Hematopoietic multipotent progenitor cell (in vitro differentiated cells): ENCODE measurements at places on chromosomes 12 and 14. TPM values are rescaled to one million over a fixed set of nuclear protein-coding genes. Genes with fewer than 3 reads are reported as not detected.

Gene PRKAB1
- 24.2 TPM for total RNA-seq

Gene GLIPR1L1
- not detected for total RNA-seq

Gene FOXA1
- total RNA-seq, result 0.27 TPM

Gene HCAR1
- total RNA-seq, result 0.27 TPM

Gene SLCO1B1
- not detected for total RNA-seq

Gene BEGAIN
- 0.81 TPM for total RNA-seq

Gene P2RX7
- total RNA-seq, result 9.2 TPM

Gene TAOK3
- total RNA-seq, result 94.8 TPM

Gene IQSEC3
- 3.8 TPM for total RNA-seq

Gene SERPINA10
- not detected for total RNA-seq

Gene LRFN5
- under 0.01 TPM for total RNA-seq

Gene KCNC2
- total RNA-seq, result not detected

Gene CTSG
- total RNA-seq, result 7.5 TPM

Gene NGB
- not detected for total RNA-seq

Gene MGP
- under 0.01 TPM for total RNA-seq

Gene APOLD1
- 2.7 TPM for total RNA-seq

Gene GON7
- total RNA-seq, result 6.2 TPM

Gene M6PR
- 195 TPM for total RNA-seq

Gene MYH7
- total RNA-seq, result not detected

Gene PTPRO
- total RNA-seq, result 0.27 TPM
